MM.1S (cell line): ENCODE measurements at places on chromosomes 6 and 20.

DNA sequence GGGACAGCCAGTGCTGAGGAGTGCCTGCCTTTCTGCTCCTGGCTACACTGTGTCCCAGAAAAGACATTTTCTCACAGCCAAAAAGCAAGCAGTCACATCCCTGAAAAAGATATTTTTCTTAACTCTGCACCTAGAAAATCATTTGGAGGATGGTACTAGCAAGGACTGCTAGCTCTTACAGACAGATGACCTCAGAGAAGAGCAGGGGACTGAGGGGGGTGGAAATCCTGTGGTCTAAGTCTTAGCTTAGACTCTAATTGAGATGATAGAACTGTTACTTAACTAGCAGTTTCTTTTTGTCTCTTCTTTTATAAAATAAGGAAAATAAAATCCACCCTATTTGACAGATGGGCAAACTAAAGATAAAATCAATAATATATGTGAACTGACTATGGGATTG lies 152.8 kb downstream of the TMEM200A start:
- no peak for DNase-seq

- no peak for DNase-seq
Measured at GRCh38 chr6:93393554-93394074, 25.7 kb downstream of the EPHA7 start.

- no peak for DNase-seq
Measured at GRCh38 chr6:127858727-127859391, 42.0 kb downstream of the THEMIS start.

DNA sequence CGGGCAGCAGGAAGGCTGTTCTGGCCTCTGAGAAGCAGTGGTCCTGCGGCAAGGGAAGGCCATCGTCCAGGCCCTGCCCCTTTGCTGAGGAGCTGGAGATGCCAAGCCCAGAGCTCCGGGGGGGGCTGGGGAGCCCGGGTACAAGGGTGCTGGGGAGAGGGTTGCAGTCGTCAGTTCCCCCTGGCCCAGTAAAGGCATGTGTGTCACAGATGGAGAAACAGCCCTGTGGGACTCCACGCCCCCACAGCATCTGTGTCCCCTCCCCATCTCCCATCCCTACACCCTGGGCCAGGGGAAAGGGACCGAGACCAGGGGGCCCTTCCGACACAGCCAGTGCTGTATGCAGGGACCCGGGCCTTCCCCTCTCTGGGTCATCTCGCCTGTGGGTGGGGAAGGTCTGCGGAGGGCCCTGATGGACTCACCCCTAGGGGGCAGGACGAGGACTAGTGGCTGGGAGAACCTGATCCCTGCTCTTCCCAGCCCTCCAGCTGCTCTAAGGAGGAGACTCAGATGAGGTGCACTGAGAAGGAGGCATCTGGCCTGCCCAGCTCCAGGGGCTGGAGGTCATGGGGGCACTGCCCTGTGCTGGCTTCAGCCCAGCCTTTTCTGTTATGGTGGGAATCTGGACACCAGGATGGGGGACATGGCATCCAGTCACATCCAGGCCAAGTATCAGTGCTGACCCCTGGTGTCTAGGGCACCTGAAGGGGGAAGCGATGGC lies 609 bp downstream of the MYL9 start:
- DNase-seq = no peak

DNA sequence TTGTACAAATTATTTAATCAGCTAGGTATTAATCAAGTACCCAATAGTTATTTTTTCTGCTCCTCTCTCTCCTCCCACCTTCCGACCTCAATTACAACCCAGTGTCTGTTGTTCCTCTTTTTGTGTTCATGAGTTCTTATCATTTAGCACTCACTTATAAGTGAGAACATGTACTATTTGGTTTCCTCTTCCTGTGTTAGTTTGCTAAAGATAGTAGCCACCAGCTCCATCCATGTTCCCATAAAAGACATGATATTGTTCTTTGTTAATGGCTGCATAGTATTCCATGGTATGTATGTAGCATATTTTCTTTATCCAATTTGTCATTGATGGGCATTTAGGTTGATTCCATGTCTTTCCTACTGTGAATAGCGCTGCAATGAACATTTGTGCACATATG lies 652.8 kb upstream of the CITED2 start:
- DNase-seq = no peak

- DNase-seq = no peak
Measured at GRCh38 chr6:34391473-34391785, 1.0 kb downstream of the NUDT3 start.

DNA sequence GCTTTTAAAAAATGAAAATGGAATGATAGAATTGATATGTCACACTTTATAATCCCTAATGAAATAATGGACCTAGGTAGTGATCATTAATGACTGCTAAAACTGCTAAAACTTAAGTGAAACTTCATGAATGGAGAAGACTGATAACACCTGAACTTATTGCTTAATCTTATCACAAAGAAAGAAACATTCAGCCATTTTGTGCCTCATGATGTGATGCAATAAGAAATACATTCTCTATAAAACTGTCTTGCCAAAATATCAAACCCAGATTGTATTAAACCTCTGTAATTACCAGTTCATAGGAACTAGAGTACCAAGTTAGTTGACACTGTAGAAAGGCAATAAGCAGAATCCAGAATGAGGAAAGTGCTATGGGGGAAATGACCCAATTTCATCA lies 54.4 kb upstream of the COL10A1 start:
- no peak for DNase-seq

DNA sequence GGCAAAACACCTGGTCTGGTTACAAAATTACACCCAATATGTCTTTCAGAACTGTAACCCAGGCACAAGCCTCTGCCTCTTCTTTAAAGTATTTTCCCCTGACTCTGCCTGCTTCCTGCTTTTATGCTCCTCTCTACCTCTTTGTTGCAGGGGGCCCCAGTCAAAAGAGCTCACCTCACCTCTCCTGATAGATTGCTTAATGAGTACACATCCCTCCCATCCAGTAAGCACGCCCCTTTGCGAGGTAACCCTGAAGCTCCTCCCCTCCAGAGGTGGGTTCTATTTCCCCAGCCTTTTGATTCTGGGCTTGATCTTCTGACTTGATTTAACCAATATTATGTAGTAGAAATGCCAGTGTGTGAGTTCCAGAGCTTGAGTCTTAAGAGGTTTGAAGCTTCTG lies 56.6 kb upstream of the EYA2 start:
- no peak for DNase-seq
